ENCODE measurements at places on chromosomes 7 and 10.

DNA sequence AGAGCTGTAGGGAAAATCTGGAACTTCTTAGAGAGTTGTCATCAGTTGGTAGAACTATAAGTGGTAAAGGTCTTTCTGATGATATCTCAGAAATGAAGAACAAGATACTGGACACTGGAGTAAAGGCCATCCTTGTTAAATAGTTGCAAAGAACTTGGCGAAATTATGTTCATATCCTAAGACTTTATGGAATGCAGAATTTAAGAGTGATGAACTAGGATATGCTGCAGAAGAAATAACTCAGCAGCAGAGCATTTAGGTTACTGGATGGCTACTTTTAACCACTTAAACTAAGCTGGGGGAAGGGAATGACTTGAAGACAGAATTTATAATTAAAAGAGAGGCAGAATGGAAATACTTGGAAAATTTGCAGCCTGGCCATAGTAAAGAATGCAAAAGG is 23.7 kb downstream of the PTEN start:
- no peak for DNase-seq

- DNase-seq, result no peak
Measured at GRCh38 chr10:15339892-15340291, 31.2 kb downstream of the FAM171A1 start.

- no peak for DNase-seq
Measured at GRCh38 chr10:49768329-49768728, 6.2 kb upstream of the OGDHL start.

DNA sequence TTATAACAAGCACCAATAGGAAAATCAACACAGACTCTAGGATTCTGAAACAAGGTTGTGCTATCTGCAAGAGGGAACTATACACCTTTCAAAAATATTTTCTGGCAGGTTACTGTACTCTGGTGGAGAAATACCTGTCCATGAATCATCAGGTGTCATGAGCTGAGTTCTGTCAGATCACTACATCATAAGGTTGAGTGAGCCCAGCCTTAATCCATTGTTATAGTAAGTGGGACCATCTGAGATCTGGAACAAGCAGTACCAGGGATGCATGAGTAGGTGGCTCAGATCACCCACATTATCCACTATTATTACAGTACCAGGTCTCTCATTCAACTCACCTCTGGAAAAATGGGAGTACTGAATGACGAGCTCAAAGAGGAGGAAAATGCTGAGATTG is 212.4 kb downstream of the DGKI start:
- DNase-seq, result no peak

DNA sequence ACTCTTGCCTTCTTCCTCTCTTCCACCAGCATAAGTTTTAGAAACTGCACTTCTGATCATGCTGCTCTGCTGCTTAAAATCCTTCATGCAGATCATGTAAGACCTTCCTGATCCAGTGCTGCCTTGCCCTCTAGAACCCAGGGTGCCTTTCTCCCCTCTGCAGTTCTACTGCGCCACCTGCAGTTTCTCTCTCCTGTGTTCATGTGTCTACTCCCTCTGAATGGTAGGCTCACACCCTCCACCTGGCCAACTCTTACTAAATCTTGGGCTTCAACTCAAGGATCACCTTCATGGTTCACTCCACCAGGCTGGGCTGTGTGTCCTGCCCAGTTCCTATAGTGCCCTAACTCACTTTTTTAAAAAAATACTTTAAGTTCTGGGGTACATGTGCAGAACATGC is 174.6 kb upstream of the ITGB1 start:
- DNase-seq, result no peak

Measured in NCI-H1105 (cell line).